ENCODE measurements at places on chromosomes 1 and 21.

DNA sequence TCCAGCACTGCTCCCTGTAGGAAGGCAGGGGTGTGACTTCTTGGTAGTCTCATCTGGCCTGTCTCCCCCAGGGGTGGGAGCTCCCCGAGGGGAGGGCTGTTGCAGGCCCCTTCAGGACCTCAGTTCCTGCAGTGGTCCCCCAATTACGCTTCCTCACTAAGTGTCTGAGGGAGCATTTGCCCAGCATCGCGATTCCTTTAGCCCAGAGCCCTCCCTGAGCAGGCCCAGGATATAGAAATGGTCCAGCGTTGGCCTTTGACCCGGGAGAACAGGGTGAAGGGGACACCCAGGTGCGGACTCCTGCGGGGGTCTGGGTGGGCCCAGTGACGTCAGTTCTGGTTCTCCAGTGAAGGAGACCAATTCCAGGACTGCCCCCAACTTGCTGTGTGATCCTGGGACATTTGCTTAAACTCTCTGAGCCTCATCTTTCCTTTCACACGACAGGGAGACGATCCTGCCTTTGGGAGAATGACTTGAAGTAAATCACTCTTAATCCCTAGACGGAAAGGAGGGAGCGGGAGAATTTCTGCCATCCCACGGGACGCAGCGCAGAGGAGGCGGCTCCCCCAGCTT lies 32.6 kb upstream of the BTG2 start:
- DNase-seq: no peak

DNA sequence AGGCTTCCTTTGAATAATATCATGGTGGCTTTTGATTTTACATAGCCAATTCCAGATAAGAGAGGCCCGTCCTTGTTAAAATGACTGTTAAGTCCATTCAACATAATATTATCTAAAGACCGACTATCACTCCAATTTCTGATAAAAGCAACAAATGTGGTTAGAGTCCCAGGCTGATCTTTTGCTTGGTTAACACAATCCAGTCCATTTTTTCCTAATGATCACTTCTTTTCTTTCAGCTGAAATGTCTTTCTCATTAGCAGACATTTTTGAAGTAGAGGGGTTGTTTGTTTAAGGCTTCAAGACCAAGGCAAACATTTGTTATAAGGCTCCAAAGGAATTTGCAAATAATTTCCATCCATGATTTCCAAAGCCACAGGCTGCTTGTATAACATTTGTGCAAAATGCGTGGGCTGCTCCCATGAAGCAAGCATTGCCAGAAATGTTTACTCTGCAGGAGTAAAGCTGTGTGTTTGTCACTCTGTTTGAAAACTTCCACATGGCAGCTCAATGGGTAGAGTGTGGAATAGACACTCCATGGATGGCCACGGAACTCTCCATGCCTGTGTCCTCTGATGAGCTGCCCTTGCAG lies 111.5 kb downstream of the PSMG1 start:
- DNase-seq: no peak

GRCh38 chr1:97826820-97827219 lies 94.0 kb downstream of the DPYD start:
- no peak for DNase-seq

DNA sequence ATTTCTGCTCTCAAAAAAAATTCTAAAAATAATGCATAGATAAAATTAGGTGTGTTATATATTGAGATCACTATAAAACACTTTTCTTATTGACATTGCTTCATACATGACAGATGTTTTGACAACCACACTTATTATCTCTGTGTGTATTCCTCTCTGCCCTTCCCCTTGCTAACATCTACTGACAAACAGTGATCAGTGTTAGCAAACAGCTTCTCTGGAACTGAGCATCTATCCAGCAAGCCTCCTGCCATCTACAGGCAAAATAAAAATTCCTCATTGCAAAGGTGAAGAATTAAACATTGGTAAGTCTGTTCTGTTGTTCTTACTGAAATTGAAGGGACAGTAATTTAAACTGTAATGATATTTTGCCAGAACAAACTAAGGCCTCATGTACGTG lies 2153.9 kb downstream of the NCAM2 start:
- DNase-seq: no peak

DNA sequence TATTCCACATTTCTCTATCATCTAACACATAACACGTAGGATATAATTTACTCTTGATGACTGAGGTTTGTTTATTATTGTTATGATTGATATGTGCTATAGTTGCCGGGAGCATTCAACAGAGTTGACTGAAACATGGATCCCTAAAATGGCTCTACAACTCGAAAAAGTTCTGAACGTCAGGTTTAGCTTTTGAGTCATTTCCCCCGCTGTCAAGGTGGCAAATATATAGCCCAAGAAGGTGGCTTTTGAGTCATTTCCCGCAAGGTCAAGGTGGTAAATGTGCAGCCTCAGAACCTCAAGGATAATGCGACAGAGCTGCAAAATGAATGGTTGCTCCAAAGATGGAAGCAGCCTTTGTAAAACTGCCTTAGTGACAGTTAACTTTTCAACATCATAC lies 104.0 kb downstream of the NIBAN1 start:
- peak; percentile 27 for DNase-seq

- DNase-seq: no peak
Observed at GRCh38 chr1:90396917-90397316, 320.2 kb downstream of the BARHL2 start.

DNA sequence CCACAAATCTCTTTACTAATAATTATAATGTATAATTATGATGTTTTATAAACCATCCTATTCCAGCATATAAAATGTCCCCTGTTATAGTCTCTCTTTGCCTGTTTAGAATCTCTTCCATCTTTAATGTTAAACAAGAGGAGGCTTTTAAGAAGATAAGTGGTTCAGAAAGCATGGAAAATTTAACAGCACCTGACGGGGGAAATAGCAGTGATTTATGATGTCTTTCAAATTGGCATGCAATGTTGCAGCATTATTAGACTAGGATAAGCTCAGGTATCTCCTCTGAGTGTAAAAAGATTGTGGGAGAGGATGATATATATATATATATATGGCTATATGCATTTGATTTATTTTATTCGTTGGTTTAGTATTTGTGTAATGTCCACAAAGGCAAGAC lies 24.4 kb downstream of the GIPC2 start:
- no peak for DNase-seq

DNA sequence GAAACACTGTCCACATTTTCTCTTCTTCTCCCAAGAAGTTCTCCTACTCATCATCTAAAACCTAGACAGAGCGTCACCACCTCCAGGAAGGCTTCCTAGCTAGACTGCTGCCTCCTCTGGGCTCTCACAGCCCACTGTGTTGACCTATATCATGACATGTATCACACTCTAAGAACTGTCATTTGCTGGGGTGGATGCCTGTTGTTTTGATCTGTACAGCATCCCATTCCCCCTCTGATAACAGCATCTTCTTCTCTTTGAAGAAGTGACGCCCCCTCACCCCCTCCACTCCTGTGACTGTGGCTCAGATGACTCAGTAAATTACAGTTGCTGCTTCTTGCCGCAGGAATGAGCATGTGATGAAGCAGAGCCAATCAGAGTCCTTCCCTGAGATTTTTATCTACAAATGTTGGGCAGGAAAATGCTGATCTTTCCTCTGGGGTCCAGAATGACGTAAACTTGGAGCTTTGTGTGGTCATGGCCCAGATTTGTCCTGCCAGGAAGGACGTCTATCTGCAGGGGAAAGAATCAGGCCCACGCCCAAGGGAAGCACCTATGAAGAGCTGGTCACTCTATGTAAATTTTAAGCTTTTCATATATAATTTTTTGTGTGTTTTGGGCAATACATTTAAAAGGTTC lies 28.0 kb upstream of the FOXO6 start:
- DNase-seq: no peak

DNA sequence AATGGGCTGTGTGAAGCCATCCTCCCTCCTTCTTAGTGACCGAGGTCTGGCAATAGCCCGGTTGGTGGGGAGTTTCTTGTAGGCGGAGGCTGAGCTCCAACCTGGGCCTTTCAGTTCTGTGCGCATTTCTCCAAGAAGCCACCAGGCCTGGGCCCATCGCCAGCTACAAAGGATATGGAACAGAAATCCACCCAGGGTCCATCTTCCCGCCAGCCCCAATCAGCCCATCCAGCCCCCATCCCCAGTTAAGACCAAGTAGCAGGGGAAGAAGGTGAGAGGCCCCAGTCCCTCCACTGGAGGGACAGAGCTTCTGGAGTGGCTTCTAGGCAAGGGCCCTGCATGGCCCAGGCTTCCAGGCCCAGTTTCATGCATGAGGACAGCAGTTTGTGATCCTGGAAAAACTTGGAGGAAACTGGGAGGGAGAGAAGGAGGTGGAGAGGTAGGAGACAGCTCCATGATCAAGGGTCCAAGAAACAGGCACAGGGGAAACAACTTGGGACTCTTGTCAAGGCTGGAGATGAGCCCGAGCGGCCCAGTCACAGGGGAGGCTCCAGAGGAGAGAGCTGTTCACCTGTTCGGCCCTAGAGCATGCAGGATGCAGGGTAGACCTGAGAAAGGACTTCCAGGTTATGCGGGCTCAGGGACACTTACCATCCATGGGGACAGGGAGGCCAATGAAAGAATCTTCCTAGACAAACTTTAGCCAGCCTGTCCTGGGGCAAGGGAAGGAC lies 261.2 kb downstream of the PTPRU start:
- DNase-seq: no peak

GRCh38 chr21:46509741-46510502 lies 51.2 kb downstream of the DIP2A start:
- no peak for DNase-seq

- no peak for DNase-seq
Observed at GRCh38 chr1:184075055-184076029, 23.8 kb downstream of the TSEN15 start.

DNA sequence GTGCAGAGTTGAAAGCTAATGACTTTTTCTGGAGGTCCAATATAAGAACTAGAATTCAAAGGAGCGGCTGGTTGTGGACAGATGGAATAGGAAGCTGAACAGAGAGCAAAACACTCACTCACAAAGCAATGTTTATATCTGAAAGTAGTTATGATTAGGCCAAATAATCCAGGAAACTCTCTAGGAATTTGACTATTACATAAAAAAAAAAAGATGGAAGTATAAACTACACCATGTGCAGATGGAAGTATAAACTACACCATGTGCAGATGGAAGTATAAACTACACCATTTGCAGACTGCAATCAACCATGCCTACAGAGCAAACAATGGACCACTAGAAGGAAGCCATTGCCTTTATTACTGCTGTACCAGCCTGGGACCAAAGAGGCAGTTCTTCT lies 771.1 kb downstream of the BRINP3 start:
- DNase-seq: no peak

DNA sequence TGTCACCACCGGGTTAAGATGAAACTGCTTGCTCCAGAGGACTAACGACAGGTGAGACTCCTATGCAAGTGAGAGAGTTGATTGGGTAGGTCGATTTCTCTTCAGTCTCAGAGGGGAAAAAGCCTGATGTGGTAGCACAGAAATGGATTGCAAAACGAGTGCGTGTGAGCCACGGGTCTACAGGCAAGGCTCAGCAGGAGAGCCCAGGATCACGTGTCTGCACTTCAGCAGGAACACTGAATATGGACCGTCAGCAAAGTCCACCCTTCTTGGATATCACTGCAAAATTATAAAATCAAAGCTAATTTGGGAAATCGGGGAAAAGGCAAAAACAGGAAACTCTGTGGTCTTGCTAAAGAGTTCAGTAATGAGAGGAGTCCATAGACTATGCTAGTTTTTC lies 107.7 kb upstream of the ZNF648 start:
- DNase-seq: no peak

DNA sequence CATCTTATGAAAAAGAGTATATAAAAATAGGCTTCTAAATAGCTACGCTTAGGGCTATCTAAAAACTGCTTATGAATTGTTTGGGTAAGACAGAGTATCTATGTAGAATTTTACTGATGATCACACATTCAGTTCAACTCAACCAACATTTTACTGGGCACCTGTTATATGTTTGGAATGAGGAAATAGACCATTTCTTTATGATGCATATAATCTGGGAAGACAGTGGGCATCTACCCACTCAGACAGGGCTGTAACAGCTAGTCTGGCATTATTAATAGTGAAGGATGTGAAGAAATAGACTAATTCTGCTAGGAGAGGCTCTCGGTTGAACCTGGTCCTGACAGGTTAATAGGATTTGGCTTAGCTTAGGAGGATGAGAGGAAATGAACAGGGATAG lies 56.9 kb downstream of the TIAM1 start:
- no peak for DNase-seq

DNA sequence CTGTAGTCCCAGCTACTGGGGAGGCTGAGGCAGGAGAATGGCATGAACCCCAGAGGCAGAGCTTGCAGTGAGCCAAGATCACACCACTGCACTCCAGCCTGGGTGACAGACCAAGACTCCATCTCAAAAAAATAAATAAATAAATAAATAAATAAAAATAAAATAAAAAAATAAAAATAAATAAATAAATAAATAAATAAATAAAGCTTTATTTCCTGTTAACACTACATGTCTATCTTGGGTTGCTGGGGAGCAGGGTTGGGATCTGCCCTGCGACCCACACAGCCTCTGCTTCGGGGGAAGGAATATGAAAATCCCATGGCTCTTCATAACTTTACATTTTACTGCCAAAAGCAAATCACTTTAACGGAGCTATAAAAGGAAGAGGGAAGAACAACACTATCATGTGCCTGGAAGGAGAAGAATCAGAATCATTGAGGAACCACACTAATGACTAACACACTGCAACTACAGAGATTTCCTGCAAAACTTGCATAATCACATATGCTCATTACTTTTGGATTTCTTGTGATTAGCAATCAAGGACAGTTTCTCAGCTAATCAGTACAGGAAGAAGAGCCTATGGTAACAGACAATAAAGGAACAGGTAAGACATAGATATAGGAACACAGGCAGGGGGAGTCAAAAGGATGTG lies 72.8 kb upstream of the CD55 start:
- no peak for DNase-seq

DNA sequence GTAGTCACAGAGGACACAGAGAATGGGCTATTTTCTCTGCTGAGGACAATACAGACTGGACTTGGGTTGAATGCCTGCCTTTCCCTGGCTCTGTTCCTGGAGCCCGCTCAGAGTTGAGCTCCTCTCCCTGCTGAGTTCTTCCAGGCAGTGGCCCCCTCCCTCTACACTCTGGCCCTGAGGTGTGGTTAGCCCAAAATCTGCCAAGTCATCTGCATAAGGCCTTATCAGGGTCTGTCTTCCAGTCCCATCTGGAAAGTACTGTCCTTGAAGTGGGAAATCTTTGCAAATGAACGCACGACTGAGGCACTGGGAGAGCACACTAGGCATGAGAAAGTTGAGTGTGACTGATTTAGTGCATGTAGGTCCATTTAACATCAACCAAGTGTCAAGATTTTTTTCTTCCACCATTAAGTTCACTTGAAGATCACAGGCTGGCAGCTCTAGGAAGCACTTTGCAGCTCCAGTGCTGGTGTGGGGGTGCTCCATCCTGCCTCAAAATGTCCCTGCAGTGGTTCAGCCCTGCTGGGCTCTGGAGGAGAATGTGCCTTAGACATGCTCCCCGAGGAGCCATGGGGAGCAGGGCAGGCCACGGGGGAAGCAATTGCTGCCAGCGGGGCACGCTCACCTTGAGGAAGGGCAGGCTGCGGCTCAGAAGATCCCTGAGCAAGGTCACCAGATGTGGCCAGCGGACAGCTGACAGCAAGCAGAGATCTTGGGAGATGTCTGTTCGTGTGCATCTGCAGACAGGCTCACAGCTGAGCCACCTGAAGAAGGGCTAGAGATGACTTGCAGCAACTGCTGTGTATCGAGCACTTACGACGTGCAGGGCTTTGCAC lies 41.5 kb downstream of the IER5 start:
- no peak for DNase-seq
